Iris pigment epithelial cell (primary cell): ENCODE measurements at places on chromosomes 16 and 17.

DNA sequence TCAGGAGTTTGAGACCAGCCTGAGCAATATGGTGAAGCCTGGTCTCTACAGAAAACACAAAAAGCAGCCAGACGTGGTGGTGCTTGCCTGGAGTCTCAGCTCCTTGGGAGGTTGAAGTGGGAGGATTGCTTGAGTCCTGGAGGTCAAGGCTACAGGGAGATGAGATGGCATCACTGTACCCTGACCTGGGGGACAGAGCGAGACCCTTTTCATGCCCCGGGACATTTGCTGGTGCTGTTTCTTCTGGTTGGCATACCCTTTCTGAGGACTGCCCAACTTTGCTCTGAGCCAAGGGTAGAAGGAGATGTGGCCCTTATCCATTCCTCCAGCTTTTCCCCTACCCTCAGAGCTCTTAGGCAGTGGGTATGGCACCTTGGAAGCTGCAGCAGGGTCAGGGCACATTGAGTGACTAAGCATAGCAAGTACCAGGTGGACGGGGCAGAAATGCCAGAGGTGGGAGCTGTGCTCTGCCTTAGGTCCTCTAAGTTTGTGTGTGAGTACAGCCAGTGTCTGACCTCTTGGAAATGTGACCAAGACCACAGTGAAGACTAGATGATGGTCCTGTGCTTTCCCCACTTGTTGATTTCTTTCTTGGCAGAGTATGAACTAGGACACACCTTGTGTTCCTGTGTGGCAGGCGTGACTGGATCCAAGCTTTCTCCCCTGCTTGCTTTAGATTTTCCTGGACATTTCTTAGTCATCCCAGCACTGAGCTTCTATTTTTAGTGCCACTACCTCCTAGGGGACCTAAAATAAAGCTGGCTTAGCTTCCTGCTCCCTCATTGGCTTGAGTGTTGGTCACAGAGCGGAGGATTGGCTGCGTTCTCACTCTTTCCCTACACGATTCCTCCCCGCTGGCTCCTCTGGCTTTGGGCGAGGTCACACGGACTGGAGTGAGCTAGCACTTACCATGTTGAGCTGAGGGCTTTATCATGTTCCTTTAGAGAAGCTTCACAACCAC lies 9.9 kb upstream of the EDC4 start:
- DNase-seq = peak; percentile 18

DNA sequence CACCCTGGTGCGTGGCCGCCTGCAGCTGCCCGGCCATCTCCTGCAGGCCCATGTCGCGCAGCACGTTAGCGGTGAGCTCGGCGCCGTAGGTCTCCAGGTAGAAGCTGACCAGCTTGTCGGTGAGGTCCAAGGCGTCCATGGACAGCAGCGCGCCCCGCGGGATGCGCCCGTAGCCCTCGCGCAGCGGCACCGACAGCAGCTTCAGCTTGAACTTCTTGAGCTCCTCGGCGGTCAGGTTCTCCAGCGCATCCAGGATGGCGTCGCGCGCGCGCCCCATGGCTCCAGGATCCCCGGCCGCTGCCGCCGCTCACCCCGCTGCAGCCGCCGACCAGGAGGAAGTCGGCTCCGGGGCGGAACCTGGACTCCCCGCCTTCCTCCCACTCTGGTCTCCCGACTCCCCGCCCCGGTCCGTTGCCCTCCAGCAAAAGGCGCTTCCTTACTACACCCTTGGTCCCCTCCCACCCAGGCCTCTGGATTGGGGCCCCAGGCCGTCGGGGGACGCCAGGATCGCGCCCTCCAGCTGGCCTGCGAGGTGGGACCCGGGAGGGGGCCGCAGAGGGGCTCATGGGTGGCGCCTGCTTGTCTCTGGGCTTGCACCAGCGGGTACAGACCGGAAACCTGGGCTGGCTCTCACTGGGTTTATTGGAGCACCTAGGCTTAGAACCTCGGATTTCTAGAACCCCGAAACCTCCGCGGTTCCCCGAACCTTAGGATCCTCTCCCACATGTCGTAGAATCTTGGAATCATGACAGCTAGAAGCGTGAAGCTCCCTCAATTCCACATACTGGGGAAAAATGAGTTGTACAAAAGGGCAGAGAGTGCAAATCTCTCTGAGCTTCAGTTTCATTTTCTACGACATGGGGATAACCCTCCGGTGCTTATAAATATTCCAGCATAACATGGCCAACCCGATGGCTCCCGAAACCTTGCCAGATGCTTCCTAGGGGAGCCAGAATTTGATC lies at the start of gene PYCARD:
PYCARD (minus strand) TSS at position 347 of the 962 bp plus-strand sequence; CDS start at position 277, 70 bp downstream.
- peak; percentile 58 for DNase-seq

- DNase-seq = no peak
Measured at GRCh38 chr17:31573047-31573446, 181.6 kb downstream of the RAB11FIP4 start.

- peak; percentile 74 for DNase-seq
Measured at GRCh38 chr16:69861292-69862030, 89.7 kb upstream of the CLEC18A start.

- no peak for DNase-seq
Measured at GRCh38 chr16:3133844-3134243, 985 bp upstream of the ZNF213 start.

DNA sequence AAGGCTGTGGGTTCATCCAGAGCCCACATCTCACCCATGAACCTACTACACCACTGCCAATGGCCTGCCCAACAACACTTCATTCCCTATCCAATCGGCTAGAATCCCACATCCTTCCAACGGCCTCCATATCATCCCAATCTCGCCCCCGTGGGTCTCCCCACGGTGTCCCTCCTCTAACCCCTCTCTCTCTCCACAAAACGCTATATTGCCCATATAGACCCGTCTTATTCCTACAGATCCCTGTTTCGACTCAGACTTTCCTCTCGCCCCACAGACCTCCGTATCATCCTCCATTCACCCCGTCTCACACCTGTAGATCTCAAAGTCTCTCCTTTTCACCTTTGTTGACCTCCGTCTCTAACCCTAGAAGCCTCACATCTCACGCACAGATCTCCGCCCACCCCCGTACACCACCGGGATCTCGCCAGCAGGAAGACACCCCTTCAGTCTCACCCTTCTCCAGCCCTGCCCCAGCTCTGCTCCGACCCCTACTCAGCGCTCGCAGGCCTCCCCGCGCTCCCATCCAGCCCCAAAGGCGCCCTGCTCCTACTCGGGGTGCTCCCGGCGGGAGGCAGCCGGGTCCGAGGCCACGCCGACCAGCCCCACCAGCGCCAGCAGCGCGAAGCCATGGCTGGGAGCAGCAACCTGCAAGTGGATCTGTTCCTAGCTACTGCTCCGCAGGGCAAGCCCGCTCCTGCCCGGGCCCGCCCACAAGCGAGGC lies at the start of gene FDXR:
FDXR (minus strand) TSS at position 682 of the 724 bp plus-strand sequence; CDS start at position 632, 50 bp downstream.
- DNase-seq = no peak

DNA sequence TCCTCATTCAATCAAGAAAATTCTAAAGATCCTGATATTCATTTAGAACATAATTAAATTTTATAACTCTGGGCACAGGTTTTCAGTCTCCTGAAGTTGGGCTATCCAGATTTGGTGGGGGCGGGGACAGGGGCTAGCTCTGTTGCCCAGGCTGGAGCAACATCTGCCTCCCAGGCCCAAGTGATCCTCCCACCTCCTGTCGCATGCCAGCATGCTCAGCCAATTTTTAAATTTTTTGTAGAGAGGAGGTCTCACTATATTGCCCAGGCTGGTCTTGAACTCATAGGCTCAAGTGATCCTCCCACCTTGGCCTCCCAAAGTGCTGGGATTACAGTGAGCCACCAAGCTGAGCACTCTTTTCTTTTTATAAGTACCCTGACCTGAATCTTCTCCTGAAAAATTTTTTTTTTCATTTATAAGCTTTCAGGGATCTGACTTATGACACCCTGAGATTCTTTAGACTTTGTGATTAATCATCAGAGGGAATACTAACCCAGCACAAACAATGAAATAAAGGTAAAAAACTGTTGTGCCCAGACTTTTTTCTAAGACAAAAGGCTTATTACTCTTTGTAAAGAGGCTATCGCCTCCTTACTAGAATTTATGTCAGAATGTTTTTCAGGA lies 62.6 kb downstream of the TUBD1 start:
- peak; percentile 77 for DNase-seq

DNA sequence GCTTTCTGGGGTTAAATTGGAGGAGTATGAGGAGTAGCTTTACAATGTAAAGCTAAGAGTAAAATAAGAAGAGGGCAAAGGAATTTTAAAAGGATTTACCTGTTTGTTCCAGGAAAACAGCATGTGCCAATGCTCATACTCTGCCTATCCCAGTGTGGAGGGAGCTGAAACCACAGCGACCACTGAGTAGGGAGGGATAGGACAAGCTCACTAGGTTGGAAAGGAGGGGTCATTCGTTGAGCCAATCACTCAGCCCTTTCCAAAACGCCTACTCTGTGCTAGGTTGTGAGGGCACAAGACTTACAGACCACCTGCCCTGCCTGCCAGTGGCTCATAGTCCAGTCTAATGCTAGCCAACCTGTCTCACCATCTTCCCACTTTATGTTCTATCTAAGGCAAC lies 1.1 kb upstream of the DNAJC7 start:
- DNase-seq = no peak

DNA sequence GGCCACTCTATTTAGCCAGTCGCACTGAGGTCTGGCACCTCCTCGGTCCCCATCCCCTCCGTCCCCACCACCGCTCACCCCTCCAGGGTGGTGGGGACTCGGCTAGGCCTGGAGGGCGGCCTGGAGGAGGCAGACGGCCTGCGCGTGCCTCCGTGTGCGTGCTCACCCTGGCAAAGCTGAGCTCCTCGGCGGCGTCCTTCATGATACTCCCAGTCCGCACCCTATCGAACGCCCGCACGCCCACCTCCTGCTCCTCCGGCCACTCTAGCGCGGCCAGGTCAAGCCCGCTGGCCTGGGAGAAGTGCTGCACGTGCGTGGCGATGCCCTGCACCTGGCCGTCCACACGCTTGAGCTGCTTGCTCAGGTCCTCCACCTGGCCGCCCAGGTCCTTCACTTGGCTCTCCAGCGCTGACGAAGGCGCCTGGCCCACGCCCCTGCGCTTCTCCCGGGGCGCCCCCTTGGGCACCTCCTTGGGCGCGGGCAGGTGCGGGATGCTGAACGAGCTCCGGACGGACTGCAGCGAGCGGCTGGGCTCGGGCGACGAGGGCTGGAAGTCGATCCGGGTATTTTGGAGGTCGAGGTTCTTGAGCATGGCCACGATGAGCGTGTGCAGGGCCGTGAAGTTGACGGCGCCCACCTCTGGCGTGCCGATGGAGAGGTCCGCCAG lies 644 bp downstream of the QRICH2 start:
- DNase-seq = no peak

GRCh38 chr17:64736804-64737492 lies 74.8 kb upstream of the SMURF2 start:
- peak; percentile 71 for DNase-seq

DNA sequence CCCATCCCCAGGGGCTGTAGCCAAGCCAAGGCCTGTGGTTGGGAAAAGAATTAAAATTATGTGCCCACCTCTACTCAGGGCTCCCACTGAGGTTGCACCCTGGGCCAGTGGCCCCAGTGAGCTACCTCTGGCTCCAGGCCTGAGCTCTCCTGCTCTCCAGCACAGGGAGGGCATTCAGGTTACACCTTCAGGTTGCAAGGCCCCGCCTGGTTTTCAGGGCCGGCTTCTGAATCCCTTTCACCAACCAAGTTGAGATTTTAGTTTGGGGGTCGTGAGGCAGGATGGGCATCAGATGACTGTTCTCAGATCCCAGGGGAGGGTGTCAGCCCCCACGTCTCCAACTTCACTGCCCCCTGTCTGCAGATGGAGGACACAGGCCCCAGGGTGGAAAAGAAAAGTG lies 8.0 kb upstream of the KATNB1 start:
- no peak for DNase-seq
